Amygdala (tissue), 56 donors: ENCODE measurements at places on chromosomes 5 and 9.

DNA sequence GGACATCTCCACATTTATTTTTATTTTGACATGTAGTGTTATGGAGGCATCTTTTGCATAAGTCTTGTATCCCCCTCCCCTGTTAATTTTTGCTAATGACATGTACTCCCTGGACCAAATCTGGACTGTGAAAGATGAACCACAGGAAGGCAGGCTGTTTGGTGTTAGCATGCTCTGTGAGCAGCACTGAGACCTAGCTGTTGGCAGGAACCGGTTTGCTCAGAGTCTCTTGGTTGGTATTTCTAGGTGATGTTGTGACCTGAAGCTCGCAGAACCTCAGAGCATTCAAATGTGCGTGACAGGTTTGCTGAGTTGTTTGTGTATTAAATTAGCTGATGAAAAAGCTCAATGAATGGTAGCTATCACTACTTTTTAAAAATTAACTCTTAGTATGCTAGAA, 53.6 kb upstream of the PHF2 start:
- no peak for DNase-seq

DNA sequence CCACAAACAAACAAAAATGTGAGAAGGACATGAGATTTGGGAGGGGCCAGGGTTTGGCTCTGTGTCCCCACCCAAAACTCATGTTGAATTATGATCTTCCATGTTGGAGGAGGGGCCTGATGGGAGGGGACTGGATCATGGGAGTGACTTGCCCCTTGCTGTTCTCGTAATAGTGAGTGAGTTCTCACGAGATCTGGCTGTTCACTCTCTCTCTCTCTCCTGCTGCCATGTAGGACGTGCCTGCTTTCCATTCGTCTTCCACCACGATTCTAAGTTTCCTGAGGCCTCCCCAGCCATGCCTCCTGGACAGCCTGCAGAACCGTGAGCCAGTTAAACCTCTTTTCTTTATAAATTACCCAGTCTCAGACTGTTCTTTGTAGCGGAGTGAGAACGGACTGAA, 118.7 kb downstream of the RXRA start:
- DNase-seq = no peak

- DNase-seq = no peak
These were observed 468.4 kb downstream of the PRR16 start for GRCh38 chr5:120932480-120932879.

DNA sequence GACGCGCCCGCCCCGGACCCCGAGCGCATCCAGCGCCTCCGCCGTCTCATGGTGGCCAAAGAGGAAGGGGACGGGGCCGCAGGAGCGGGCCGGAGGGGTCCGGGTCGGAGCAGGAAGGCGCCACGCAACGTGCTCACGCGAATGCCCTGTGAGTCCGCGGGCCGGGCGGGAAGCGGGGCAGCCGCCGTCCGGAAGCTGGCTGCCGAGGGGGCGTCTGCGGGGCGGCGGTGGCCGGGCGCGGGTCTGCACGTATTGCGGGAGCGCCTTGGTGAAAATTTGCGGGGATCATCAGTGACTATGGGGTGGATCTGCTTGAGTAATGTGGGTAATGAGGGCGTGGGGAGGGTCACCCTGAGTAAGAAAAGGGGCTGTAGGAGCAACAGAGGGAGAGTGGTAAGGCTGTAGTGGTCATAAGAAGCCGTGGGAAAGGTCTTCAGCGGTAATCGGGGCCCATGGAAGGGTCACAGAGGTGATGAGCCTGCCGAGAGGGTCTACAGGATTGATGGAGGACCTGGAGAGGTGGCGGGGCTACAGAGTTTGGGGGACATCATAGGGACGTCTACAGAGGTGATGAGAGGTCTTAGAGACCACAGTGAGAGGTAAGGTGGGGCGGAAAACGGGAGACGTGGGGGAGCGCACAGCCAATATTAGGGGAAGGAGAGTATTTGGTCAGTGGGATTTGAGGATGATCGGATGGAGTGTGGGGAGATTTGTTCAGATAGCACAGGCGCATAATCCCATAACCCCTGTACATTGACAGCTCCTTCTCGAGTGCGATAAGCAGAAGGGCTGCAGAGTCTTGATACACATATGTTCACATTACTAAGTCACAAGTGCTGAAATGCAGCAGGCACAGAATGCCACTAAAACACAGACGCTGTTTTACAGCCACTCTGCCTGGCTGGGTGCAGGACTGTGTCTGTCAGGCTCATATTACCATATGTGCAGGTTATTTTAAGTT, 819 bp downstream of the LSM11 start:
- peak; percentile 26 for DNase-seq

DNA sequence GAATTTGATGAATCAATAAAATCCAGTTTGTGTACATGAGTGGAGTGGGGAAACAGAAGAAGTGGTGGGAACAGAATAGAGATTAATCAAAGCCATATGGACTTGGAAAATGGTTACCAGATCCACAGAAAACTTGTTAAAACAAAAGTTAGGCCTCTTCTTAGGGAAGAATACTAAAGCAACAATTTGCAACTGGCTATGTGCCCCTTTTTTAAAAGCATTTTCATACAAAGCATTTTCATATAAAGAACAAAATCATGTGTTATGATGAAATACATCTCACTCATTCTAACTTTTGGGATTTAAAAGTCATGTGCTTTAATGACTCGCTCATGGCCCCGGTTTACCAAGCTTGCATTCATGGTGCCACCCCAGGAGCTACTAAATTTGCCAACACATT, 276.9 kb downstream of the EFNA5 start:
- no peak for DNase-seq

- DNase-seq = no peak
These were observed 233.5 kb downstream of the RFX3 start for GRCh38 chr9:3292311-3292710.

- DNase-seq = no peak
These were observed 52.1 kb upstream of the TYRP1 start for GRCh38 chr9:12640866-12641636.

GRCh38 chr9:105712773-105713172, 18.4 kb downstream of the TMEM38B start:
- no peak for DNase-seq

GRCh38 chr5:157513182-157513581, 53.2 kb downstream of the NIPAL4 start:
- no peak for DNase-seq

DNA sequence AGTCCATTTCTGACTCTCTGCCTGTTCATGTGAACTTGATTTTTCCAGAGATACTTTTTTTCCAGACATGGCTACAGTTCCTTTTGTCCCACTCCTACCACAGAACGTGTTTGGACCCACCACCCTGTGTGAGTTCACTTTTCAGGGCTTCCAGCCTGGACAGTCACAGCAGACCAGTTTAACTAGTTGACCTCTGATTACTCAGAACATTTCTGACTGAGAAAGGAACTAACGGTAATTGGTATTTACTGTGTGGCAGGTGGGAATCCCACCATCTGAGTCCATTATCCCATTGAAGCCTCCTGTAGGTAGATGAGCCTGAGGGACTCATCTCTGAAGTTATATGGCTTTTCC, 210.1 kb downstream of the GOLPH3 start:
- DNase-seq = no peak

- DNase-seq = no peak
These were observed 153.2 kb downstream of the MED27 start for GRCh38 chr9:131926360-131926922.

DNA sequence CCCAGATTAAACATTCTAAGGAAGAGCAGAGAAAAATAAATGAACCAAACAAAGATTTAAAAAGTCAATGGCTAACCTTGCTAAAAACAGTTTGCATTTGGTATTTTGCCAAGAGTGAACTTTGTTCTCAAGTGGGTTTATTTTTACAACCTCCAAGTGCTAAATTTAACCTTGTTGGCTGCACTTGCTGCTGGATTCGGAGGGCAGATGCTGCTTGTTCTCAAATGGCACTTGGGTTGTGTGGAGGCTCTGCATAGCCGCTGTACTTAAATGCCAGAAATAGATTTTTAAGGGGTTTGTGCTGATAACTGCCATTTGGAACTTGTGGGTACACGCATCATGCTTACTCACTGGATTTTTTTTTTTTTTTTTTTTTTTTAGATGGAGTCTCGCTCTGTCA, 13.3 kb upstream of the SPATA24 start:
- DNase-seq = no peak

GRCh38 chr5:80672140-80672736, 17.5 kb upstream of the DHFR start:
- no peak for DNase-seq

- no peak for DNase-seq
These were observed 26.0 kb upstream of the UBQLN1 start for GRCh38 chr9:83733739-83734138.

GRCh38 chr9:84542554-84542953, 127.0 kb upstream of the NTRK2 start:
- DNase-seq = no peak

DNA sequence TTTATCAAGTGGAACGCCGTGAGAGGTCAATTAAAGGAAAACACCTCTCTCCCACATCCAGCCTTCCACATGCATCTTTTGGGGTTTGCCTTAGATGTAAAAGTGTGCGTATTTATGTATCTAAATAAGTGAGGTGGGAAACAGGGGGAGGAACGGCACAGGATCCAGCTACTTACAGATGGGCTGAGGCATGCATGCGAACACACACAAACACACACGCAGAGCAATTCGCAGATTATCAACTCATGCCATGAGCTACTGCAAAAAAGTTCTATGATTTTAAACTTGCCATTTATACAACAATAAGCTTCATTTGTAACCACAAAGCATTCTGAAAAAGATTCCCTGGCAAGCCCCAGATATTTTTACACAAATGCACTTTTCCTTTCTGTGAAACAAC, 242.1 kb downstream of the BNC2 start:
- no peak for DNase-seq

- no peak for DNase-seq
These were observed 33.2 kb downstream of the IDNK start for GRCh38 chr9:83656032-83656680.
